D721Med (cell line): ENCODE measurements at places on chromosomes 4 and X.

DNA sequence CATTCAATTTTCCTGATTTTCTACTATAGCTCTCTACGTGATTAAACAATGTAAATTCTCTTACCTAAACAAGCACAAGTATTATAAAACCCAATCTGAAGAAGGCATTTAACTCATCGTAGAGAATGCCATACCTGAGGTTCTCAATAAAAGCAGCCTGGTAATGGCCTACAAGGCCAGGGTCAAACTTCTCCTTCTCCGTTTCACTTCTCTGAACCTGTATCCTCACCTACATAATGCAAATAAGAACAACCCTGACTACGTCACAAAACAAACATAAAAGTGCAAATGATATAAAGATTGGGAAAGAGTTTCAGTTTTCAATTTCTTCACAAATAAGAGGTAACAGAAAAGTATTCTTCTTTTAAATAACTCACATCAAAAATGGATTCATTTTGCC is 55.6 kb upstream of the STS start:
- no peak for DNase-seq

DNA sequence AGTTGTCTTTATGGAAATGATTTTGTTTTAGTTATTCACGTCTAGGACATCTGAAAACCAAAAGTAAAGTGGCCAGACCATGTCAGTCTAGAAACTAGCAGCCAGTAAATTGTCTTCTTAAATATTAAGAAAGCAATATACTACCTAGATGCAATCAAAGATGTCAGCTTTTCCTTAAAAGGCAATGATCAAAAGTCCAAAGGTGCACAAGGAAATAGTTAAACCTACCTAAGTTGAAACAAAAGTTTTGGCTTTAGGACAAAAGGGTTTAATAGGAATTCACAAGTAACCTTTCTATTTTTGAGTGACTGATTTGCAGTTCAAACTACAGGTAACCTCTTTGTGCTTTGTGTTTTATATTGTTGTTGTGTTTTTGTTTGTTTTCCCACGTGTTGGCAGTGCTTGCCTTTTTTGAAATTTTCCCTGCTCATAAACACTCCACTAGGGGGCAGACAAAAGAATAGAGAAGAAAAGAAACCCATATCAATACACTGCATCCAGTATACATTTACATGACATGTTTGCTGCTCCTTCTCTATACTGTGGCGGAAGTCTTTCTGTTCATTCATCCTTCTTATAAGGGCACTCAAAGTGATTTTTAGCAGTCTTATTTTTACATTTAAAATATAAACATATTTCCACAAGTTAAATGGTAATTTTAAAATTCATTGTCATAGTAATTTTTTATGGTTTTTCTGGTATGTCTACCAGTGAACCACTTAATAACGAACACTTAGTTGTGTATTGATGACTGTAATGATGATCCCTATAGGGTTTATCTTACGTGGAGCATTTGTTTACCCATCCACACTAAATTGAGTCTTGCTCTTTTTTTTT is 62.7 kb downstream of the GAB1 start:
- no peak for DNase-seq

- DNase-seq = no peak
These were observed 279.7 kb upstream of the SLC7A11 start for GRCh38 chr4:138521809-138522208.

- DNase-seq = no peak
These were observed 739 bp downstream of the SLC49A3 start for GRCh38 chr4:687971-688853.

- no peak for DNase-seq
These were observed 766.9 kb upstream of the IGFBP7 start for GRCh38 chr4:57877047-57877458.

- no peak for DNase-seq
These were observed 25.6 kb downstream of the IQSEC2 start for GRCh38 chrX:53255738-53256191.

DNA sequence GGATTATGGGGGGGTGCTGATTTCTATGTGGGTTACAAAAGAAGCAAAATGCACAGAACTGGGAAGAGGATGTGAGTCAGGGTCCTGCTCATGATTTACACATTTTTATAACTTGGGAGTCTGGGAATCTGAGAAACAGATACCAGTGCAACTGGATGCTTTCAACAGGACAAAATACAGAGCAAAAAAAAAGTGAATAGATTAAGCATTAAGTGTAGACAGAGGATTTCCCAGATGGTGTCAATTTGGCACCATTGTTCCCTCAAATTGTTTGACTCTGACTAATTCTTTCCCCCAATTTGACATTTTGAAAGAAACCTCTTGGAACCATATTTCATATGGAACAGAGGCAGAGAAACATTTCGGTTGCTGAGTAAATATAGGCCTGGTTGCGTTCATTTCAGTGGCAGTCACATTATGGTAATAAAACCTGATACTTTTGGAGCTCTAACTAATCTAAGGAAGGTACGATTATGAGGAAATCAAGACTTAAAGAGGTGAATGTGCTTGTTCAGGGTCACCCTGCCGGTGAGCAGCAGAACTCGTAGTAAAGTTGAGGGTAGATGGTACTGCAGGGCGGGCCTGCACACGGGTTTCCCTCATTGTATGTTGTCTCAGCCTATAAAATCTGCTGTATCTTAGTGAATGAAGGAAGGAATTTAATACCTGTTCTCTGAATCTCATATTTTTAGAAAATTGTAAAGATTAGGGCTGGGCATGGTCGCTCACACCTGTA is 18.7 kb upstream of the CDKL5 start:
- DNase-seq = no peak

DNA sequence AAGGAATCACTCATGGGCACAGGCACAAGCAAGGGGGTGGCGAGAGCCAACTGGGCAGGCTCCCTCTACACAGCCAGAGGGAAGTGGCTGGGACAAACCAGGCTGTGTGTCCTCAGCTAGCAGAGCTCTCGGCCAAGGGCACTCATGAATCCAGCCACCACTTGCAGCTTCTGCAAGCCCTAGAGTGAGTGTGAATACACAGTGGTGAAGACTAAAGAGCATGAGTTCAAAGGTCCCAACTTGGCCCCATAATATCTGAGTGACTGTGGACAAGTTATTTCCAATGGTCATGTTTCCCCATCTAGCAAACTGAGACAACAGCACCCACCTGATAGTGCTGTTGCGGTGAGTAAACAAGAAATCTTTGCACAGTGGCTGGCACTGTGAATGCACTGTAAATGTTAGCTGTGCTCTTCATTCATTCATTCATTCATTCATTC is 51.7 kb downstream of the ADGRG2 start:
- no peak for DNase-seq

GRCh38 chr4:73851293-73851692 is 1.8 kb upstream of the PF4V1 start:
- DNase-seq = no peak

- no peak for DNase-seq
These were observed 22.2 kb downstream of the CLCN4 start for GRCh38 chrX:10178866-10179463.

DNA sequence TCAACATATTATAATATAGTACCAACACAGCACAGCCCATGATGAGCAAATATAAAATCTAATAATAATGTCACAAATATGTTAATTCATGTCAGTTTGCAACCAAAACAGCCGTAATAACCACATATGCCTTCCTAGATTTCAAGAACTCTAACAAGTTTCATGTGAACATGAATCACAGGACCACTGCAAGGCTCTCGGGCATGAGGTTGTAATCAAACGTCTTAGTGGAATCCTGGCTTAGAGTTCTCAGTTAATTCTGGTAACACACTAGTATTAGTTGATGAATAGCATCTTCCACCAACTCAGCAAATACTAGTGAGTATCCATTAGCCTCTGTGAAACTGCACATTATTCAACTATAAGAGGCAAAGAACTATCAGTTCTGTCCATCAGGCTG is 379.3 kb upstream of the TENM3 start:
- DNase-seq = no peak

DNA sequence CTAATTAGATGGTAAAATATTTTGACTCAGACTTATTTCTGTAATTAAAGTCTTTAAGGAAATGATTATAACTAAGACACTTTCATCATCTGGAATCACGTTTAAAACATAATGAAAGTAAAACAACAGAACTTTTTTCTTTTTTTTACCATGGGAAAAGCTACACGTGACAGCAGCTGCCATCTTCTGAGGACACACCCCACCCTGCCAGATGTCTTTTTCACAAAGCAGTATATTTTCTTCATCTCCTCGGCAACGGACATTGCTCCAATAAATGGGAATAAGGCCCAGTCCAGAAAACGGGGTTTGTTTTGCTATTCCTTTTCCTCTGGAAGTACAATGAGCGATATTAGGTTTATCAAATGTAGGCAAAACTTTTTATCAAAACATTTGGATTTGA is 17.5 kb downstream of the PRSS12 start:
- no peak for DNase-seq

DNA sequence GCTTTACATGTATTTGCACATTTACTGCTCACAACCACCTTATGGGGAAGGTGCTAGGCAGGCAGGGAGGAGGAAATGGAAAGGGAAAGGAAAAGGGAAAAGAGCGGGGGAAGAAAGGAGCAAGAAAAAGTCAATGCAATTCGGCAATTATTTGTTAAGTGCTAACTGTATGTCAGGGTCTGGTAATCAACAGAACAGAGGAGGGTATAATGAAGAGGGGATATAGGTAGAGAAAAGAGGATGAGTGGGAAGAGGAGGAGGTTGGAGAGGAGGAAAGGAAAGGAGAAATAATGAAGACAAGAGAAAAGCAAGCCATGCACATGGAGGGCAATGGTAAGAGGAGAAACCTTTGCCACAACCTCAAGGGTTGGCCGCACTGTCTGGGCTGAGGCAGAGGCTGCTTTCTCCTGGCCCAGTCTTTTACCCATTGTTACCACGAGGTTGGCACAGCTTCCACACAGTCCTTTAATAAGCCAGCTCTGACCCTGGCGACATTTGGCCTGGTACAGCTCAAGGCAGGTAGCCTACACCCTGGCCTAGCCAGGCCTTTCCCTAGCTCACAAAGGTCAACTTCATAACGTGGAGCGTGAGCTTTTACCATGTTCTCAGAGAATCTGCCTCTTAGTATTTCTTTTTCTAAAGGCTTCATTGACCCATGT is 836 bp downstream of the BTK start:
- DNase-seq = no peak

DNA sequence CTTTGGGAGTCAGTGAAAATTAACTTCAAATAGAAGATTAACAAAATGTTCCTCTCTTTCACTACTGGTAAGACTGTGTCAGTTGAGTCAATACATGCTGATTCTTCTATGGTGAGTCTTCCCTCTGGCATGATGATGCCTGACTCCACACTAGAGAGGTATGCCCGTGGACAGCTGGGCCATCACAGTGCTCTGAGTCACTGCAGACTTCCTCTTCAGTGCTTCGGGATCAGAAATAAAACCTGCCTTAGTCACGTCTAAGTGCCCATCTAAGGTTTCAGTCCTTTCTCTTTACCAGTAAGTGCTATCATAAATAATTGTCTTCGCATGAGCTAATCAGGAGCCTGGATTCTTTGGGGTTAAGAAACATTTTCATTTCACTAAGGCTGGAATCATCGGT is 1.6 kb upstream of the ASB5 start:
- DNase-seq = no peak

DNA sequence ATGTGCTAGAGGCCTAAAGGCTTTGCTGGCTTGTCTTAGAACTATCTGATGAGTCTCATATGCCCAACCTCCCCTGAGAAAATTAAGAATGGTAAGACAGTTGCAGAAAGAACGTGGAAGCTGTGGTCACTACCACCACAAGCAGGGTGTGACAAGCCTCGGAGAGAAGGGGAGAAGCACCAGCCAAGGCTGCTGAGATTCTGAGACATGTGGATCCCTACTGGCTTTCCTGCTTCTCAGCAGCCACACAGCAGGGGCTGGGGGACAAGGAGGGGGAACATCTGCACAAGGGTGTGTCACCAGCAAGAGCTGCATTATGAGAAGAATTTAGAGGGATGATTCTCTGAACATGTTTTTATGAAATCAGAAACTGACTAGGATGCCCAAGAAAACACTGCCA is 19.4 kb downstream of the TAPT1 start:
- DNase-seq = no peak

DNA sequence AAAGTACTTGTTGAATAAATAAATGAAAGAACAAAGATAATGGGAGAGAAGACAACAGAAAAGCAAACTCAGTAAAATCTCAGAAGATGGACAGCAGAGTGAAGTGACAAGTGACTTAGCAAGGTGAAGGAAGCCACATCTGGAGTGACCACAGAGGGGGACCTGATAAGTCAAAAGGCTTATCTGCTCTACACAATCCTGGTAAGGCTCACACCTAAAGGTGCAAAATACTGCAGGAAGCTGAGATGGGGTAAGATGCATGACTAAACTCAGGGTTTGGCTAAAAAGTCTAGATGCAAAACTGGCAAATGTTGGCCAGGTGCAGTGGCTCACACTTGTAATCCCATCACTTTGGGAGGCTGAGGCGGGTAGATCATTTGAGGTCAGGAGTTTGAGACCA is 22.2 kb downstream of the TRMT2B start:
- DNase-seq = no peak

GRCh38 chr4:6467600-6467999 is 4.8 kb downstream of the PPP2R2C start:
- no peak for DNase-seq

- no peak for DNase-seq
These were observed 231.3 kb downstream of the SHOX start for GRCh38 chrX:861921-862320.

DNA sequence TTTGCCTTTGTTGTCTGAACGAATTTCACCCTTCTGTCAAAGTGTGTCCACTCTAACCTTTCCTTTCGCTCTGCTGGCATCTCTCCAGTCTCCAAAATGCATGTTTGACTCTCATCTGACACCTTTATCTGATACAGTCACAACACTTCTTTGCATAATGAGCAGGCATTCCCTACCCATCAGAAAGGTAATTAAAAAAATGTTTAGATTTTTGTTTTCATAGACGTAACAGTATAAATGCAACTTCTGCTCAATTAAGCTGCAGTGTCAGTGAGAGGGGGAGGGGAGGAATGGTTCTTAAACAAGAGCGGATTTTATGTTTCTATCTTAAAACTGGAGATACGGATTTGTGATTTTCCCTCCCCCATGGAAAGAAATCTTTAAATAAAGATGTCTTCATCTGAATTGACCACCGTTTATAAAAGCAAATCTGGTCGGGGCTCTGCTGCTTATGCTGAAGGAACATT is 70.2 kb downstream of the CXXC4 start:
- no peak for DNase-seq

- DNase-seq = no peak
These were observed 2.2 kb upstream of the VGLL1 start for GRCh38 chrX:136529795-136530194.

- DNase-seq = no peak
These were observed 58.4 kb downstream of the AMELX start for GRCh38 chrX:11351375-11352295.
